ENCODE measurements at places on chromosomes 3 and 15. TPM values are rescaled to one million over a fixed set of nuclear protein-coding genes. Genes with fewer than 3 reads are reported as not detected.

DNA sequence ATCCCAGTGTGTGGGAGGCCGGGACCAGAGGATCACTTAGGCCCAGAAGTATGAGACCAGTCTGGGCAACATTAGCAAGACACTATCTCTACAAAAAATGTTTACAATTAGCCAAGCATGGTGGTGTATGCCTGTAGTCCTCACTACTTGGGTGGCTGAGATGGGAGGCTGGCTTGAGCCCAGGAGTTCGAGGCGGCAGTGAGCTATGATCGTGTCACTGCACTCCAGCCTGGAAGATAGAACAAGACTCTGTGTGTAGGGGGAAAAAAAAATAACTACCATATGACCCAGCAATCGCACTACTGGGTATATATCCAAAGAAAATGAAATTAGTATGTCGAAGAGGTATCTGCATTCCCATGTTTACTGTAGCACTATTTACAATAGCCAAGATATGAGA lies 22.6 kb downstream of the RYK start:
- H3K4me1 ChIP-seq, result peaks cover 52% of the 10 kb centered on the region
- H3K27me3 ChIP-seq, result no peaks in the 10 kb centered on the region
- H3K4me3 ChIP-seq, result no peak overlapping the region
- no peak overlapping the region for H3K27ac ChIP-seq

GRCh38 chr15:47857014-47857775 lies 139.9 kb downstream of the SEMA6D start:
- H3K27ac ChIP-seq, result no peak overlapping the region
- H3K4me3 ChIP-seq, result no peak overlapping the region
- no peaks in the 10 kb centered on the region for H3K27me3 ChIP-seq
- H3K36me3 ChIP-seq, result no peaks in the 10 kb centered on the region
- no peaks in the 10 kb centered on the region for H3K4me1 ChIP-seq

DNA sequence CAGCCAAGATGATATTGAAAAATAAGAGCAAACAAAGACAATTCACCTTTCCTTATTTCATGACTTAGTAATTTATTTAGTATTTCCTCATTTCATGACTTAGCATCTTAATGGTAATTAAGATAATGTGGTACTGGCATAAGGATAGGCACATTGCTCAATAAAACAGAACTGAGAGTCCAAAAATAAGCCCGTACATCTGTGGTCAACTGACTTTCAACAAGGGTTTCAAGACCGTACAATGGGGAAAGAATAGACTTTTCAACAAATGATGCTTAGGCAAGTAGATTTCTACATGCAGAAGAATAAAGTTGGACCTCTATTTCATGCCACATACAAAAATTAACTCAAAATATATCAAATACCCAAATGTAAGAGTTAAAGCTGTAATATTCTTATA lies 603 bp upstream of the PYDC2 start:
- DNase-seq, result no peak
- H3K36me3 ChIP-seq, result no peaks in the 10 kb centered on the region
- H3K4me3 ChIP-seq, result no peak overlapping the region
- H3K27me3 ChIP-seq, result no peaks in the 10 kb centered on the region
- no peak overlapping the region for H3K27ac ChIP-seq

- no peaks in the 10 kb centered on the region for H3K36me3 ChIP-seq
- no peak overlapping the region for H3K4me3 ChIP-seq
- H3K27ac ChIP-seq, result no peak overlapping the region
- no peaks in the 10 kb centered on the region for H3K4me1 ChIP-seq
- no peaks in the 10 kb centered on the region for H3K27me3 ChIP-seq
Observed at GRCh38 chr3:118628704-118629341, 405.8 kb downstream of the IGSF11 start.

DNA sequence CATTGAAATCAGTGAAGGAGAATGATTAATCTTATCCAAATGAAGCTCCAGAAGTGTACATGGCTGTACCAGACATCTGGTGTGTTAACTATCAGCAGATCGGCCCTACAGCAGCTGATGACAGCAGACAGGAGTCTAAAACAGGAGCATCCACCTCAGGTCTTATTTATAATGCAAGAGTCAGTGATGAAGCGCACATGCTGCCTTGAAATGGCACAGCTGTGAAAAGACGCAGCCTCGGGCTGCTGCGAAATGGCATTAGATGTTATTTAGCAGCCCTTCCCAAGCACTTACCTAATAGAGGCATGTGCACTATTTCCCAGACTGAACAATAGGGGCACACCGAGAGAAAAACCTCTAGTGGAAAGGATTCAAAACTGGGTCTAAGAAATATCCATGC lies 472.3 kb upstream of the CBLB start:
- no peaks in the 10 kb centered on the region for H3K36me3 ChIP-seq
- no peak for DNase-seq
- H3K4me3 ChIP-seq, result peak overlapping the region; percentile 5
- H3K27me3 ChIP-seq, result no peaks in the 10 kb centered on the region
- peaks cover 3% of the 10 kb centered on the region for H3K4me1 ChIP-seq
- H3K27ac ChIP-seq, result no peak overlapping the region

- no peak overlapping the region for H3K4me3 ChIP-seq
- no peaks in the 10 kb centered on the region for H3K4me1 ChIP-seq
- no peaks in the 10 kb centered on the region for H3K27me3 ChIP-seq
- H3K36me3 ChIP-seq, result no peaks in the 10 kb centered on the region
- no peak for DNase-seq
Observed at GRCh38 chr3:6448011-6448410, 412.9 kb upstream of the GRM7 start.

DNA sequence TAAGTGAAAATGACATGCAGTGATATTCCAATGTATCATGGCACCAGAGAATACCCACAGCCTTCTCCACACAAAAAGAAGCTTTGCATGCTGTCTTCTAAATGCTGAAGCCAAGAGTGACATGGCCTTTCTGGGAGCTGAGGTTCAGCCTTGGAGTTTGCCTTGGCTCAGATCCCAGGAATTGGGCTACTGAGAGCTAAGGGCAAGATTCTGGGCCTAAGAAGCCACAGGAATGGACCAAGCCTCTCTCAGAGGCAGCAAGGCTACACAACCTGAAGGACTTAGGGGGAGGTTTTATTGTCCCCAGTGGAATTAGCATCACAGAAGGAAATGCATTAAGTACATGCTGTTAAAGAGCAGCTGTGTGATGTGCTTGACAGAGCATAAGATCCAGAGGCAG lies 1078.5 kb downstream of the TUSC7 start:
- H3K4me1 ChIP-seq, result no peaks in the 10 kb centered on the region
- H3K4me3 ChIP-seq, result no peak overlapping the region
- H3K27ac ChIP-seq, result no peak overlapping the region
- DNase-seq, result no peak

GRCh38 chr15:82552861-82553260 lies 12.6 kb upstream of the RPS17 start:
- peaks cover 52% of the 10 kb centered on the region for H3K36me3 ChIP-seq
- no peaks in the 10 kb centered on the region for H3K27me3 ChIP-seq
- H3K4me3 ChIP-seq, result no peak overlapping the region
- no peaks in the 10 kb centered on the region for H3K4me1 ChIP-seq

DNA sequence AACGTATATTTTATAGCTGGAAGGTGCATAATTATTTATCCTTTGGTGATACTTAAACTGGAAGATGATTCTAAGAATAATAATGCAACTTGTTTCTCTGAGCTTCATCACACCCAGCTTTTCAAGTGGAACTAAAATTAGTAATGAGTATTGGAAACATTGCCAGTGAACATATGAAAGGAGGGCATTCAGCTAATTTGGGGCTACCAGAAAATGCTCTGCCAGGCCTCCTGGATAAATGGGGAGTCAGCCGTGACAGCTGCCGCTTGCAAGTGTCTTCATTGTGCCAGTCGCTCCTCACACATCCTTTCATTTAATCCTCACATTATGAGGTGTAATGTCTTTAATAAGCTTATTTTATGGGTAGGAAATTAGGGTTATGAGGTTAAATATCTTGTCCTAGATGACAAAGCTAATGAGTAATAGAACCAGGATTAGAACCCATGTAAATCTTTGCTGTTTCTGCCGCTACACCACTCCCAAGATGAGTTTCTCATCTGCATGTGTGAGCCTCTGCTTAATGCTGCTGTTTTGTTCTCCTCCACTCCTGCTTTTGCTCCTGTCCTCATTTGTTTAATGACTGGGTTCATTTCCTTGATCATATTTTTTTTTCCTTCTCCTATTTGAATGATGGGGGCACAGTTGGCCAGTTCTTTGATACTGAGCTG lies 155.7 kb downstream of the PLCL2 start:
- peaks cover 3% of the 10 kb centered on the region for H3K36me3 ChIP-seq
- no peak for DNase-seq
- H3K4me3 ChIP-seq, result no peak overlapping the region
- H3K27ac ChIP-seq, result no peak overlapping the region
- no peaks in the 10 kb centered on the region for H3K27me3 ChIP-seq

DNA sequence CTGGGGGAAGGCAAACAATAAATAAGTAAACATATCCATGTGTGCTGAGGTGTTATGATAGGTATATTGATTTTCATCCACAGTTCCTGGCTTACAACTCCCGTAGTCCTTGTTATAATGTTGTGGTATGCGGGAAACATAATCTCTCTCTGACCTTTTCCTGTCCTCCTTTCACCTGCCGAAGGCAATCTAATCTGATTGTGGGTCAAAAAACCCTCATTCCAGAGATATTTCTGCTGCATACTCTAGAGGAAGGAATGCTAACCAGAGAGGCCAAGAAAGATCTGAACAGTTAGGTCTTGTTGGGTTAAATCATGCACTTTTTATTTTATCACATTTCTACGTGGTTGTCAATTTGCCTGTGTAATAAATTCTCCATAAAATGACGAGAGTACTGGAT lies 383.6 kb upstream of the SEMA6D start:
- H3K27ac ChIP-seq, result no peak overlapping the region
- no peaks in the 10 kb centered on the region for H3K36me3 ChIP-seq
- H3K27me3 ChIP-seq, result no peaks in the 10 kb centered on the region
- DNase-seq, result no peak
- no peak overlapping the region for H3K4me3 ChIP-seq

GRCh38 chr3:5197022-5197421 lies 9.5 kb downstream of the EDEM1 start:
- H3K4me1 ChIP-seq, result peaks cover 27% of the 10 kb centered on the region
- no peak overlapping the region for H3K4me3 ChIP-seq
- DNase-seq, result no peak
- no peaks in the 10 kb centered on the region for H3K27me3 ChIP-seq
- peaks cover 36% of the 10 kb centered on the region for H3K36me3 ChIP-seq

DNA sequence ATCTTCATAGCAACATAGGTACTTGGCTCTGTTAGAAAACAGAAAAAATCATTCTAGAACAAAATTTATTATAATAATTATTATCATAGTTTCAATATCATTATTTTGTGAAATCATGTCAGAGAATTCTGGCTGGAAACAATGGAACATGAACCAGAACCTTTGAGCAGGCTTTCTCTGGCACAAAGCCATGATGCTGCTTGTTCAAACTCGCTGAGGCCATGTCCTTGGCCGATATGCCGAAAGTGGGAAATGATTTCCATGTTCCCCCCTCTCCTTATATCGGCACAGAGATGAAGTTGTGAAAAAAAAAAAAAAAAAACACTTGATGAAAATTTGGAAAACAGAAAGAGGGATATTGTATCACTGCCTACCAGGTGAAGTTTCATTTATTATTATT lies 49.0 kb upstream of the MRPL3 start:
- no peak for DNase-seq
- H3K27me3 ChIP-seq, result no peaks in the 10 kb centered on the region
- no peak overlapping the region for H3K27ac ChIP-seq
- H3K4me3 ChIP-seq, result no peak overlapping the region
- H3K36me3 ChIP-seq, result no peaks in the 10 kb centered on the region

GRCh38 chr3:143158014-143158988 lies 38.7 kb downstream of the CHST2 start:
- no peak for DNase-seq
- H3K27me3 ChIP-seq, result no peaks in the 10 kb centered on the region
- no peak overlapping the region for H3K4me3 ChIP-seq
- H3K4me1 ChIP-seq, result no peaks in the 10 kb centered on the region

Gene MOBP
- total RNA-seq, result not detected

Gene CAPN7
- total RNA-seq, result 49.4 TPM

Gene IGSF10
- total RNA-seq, result 2.5 TPM

Gene FGD5
- 21.1 TPM for total RNA-seq

Gene GOLGB1
- 55.7 TPM for total RNA-seq

All from esophagus muscularis mucosa (tissue), 4 donors.